ENCODE measurements at places on chromosomes 16 and 17.

DNA sequence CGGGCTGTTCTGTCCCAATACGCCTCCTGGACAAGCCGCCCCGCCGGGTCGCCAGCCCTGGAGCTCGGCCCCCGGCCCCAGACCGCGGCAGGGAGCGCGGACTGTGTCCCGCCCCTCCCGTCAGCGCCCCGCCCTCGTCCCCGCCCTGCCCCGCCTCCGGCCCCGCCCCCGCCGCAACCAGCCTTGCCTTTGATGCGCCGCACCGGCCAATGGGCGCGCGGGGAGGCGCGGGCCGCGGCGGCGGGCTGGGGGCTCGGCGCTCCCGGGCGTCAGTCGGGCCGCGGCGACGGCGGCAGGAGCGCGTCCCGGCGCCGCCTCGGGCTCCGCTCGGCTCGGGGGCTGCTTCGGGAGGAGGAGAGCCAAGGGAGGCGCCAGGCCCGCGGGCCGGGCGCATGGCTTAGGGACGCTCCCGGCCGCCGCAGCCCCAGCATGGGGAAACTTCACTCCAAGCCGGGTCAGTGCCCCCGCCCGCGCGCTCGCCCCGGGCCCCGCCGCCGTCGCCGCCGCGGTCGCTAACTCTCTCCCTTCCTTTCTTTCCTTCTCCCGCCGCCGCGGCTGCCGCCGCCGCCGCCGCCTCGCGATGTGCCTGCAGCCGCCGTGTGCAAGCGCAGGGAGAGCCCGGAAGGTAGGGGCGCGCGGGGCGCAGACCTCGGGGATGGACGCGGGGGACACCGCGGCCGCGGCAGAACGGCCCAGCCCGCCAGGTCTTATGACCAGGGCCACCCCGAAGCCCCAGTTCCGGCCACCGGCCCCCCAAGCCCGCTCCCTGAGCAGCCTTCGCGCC lies at the start of gene NKD1:
Gene NKD1, plus strand, starts transcription at position 272 of the 784 bp plus-strand sequence. Its CDS starts 158 bp downstream, at position 430.
- DNase-seq = peak; percentile 95

- DNase-seq = peak; percentile 81
Observed at GRCh38 chr16:83956336-83957289, 3.6 kb downstream of the OSGIN1 start.

- no peak for DNase-seq
Observed at GRCh38 chr17:7043182-7043496, 753 bp downstream of the SLC16A11 start.

DNA sequence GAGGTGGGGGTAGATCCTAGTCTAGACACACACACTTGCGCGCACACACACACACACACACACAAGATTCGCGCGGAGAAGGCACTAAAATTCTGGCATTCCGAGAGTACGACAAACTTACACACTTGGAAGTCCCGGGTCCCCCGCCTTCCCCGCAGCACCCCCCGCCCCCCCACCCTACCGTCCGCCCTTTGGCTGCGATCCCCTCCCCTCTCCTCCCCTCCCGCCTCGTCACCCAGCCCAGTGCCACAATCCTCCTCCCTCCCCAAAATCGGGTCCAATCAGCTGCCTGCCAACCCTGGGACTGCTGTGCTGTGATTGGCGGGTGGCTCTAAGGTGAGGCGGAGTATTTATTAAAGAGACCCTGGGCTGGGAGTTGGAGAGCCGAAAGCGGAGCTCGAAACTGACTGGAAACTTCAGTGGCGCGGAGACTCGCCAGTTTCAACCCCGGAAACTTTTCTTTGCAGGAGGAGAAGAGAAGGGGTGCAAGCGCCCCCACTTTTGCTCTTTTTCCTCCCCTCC lies at the start of gene SOX9:
Gene SOX9, plus strand, starts transcription at position 379 of the 522 bp plus-strand sequence. CDS start 372 bp downstream, outside the sequence.
- peak; percentile 98 for DNase-seq
